ENCODE measurements at places on chromosomes 5 and 9. TPM values are rescaled to one million over a fixed set of nuclear protein-coding genes. Genes with fewer than 3 reads are reported as not detected.

- H3K27ac ChIP-seq: no peak overlapping the region
- H3K4me3 ChIP-seq: no peak overlapping the region
- H3K36me3 ChIP-seq: no peaks in the 10 kb centered on the region
- H3K4me1 ChIP-seq: no peaks in the 10 kb centered on the region
Observed at GRCh38 chr5:169538944-169539343, 44.6 kb upstream of the SPDL1 start.

GRCh38 chr9:77616191-77616590, 31.9 kb downstream of the GNA14 start:
- no peak for DNase-seq
- H3K4me3 ChIP-seq: no peak overlapping the region
- H3K27me3 ChIP-seq: no peaks in the 10 kb centered on the region
- H3K27ac ChIP-seq: no peak overlapping the region

- no peaks in the 10 kb centered on the region for H3K4me1 ChIP-seq
- no peak overlapping the region for H3K27ac ChIP-seq
- no peak overlapping the region for H3K4me3 ChIP-seq
- H3K36me3 ChIP-seq: no peaks in the 10 kb centered on the region
- DNase-seq: no peak
- no peaks in the 10 kb centered on the region for H3K27me3 ChIP-seq
Observed at GRCh38 chr5:53927668-53928247, 367.3 kb downstream of the NDUFS4 start.

FEM1C gene
- total RNA-seq: 18.6 TPM

DNA sequence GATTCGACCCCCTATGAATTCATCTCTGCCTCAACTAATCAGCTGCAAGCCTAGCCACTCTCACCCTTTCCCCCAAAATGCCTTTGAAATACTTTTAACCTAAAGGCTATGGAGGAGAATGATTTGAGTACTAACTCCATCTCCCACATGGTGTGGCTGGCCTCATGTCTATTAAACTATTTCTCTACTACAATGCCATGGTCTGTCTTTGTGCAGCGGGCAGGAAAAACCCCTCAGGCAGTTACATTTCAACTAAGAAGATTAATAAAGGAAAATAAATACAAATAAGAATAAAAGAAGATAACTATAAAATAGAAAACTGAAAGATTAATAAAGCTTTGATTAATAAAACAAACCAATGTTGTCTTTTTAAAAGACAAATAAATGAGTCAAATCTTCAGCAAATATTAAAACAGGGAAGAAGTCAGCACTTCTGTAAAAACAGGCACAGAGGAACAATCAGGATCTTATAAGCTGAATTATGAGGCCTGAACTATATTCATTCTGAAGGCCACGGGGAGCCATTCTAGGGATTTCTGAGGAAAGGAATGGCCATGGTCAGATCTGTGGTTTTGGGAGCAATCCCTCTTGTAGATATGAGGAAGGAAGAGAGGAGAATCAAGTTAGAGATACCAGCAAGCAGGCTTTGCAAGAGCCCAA, 116.1 kb upstream of the SLC12A2 start:
- H3K27ac ChIP-seq: no peak overlapping the region
- no peak for DNase-seq
- no peaks in the 10 kb centered on the region for H3K27me3 ChIP-seq
- no peaks in the 10 kb centered on the region for H3K4me1 ChIP-seq
- no peaks in the 10 kb centered on the region for H3K36me3 ChIP-seq

GRCh38 chr9:19155106-19155935, 28.0 kb upstream of the PLIN2 start:
- no peak for DNase-seq
- no peaks in the 10 kb centered on the region for H3K27me3 ChIP-seq
- no peaks in the 10 kb centered on the region for H3K36me3 ChIP-seq
- no peak overlapping the region for H3K4me3 ChIP-seq
- peaks cover 7% of the 10 kb centered on the region for H3K4me1 ChIP-seq

GRCh38 chr5:144017631-144018030, 152.8 kb downstream of the YIPF5 start:
- no peaks in the 10 kb centered on the region for H3K27me3 ChIP-seq
- H3K36me3 ChIP-seq: no peaks in the 10 kb centered on the region
- H3K4me1 ChIP-seq: no peaks in the 10 kb centered on the region
- no peak overlapping the region for H3K4me3 ChIP-seq

IL13 gene
- not detected for total RNA-seq
